Eye (tissue), 1 donor: ENCODE measurements at places on chromosomes 1 and 21.

- no peak for DNase-seq
Observed at GRCh38 chr21:35382696-35383095, 333.6 kb upstream of the RUNX1 start.

GRCh38 chr21:28132713-28133112 lies 860.0 kb downstream of the LTN1 start:
- DNase-seq = no peak

- DNase-seq = peak; percentile 22
Observed at GRCh38 chr1:52057255-52057654, 1.2 kb downstream of the BTF3L4 start.

GRCh38 chr1:56235909-56236510 lies 343.4 kb downstream of the PLPP3 start:
- no peak for DNase-seq

DNA sequence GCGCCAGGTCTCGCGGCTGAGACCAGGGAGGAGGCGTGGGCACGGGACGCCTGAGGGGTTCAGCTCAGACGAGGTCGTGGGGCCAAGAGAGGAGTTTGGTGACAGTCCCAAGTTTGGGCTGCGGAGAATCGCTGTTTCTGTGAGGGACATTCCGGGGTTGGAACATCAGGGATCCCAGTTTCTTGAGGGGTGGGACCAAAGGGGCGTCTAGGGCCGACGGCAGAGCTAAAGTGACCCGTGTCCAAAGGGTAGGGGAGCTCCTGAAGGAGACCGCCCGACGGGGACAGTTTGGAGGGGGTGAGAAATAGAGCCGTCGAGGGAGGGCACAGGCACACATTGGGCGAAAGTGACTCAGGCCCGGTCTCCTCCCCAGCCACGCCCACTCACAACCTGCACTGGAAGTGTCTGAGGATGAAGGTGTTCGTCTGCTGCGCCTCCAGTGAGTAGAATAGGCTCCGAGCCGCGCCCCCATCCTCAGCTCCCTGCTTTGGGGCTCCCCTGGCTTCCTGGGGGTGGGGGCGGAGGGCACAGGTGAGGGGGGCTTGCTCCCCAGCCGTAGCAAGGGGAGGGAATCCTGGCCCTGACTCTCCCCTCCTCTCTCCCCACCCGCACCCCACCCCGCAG lies 7.0 kb downstream of the EFNA3 start:
- DNase-seq = no peak

- DNase-seq = peak; percentile 80
Observed at GRCh38 chr1:1889847-1890505, 911 bp downstream of the GNB1 start.

DNA sequence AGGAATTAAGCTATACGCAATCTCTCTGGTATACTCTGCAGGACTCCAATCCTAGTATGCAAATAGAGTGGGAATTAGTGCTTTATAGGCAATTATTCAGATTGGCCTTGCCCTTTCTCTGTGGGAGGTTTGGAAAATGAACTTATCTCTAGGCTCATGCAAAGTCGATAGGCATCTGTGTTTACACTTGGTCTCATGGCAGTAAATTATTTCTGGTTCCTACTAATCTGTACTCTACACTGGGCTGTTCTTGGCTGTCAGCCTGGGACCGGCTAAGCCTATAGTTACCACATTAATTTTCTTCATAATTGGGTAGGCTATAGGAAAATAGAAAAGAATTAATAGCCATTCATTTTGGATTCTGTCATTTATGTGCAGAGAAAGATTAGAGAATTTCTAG lies 544.6 kb downstream of the AMY1C start:
- no peak for DNase-seq

- no peak for DNase-seq
Observed at GRCh38 chr1:119068427-119068826, 72.0 kb downstream of the WARS2 start.
